ENCODE measurements at places on chromosomes 7 and 10. TPM values are rescaled to one million over a fixed set of nuclear protein-coding genes. Genes with fewer than 3 reads are reported as not detected.

The BEND7 gene
- 25.0 TPM for total RNA-seq

The PPP1R17 gene
- 1.2 TPM for total RNA-seq

The GNGT1 gene
- total RNA-seq: 0.65 TPM

The RAPGEF5 gene
- 6.0 TPM for total RNA-seq

The TMEM176A gene
- 2.0 TPM for total RNA-seq

The ASCC1 gene
- 35.6 TPM for total RNA-seq

The AVL9 gene
- 33.5 TPM for total RNA-seq

The EPHA1 gene
- not detected for total RNA-seq

DNA sequence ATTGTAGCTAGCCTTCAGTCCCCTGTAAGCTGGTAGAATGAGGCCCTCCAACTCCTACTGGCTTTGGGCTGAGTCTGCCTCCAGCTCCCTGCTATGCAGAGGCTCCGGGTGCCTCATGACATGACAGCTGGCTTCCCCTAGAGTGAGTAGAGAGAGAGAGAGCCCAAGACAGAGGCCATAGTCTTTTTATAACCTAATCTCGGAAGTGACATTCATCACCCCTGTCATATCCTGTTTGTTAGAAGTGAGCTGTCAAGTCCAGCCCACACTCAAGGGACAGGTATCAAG lies 53.9 kb upstream of the CTBP2 start:
- DNase-seq: no peak
- no peaks in the 10 kb centered on the region for H3K36me3 ChIP-seq
- no peak overlapping the region for H3K4me3 ChIP-seq
- peak overlapping the region; percentile 24 for H3K27ac ChIP-seq

DNA sequence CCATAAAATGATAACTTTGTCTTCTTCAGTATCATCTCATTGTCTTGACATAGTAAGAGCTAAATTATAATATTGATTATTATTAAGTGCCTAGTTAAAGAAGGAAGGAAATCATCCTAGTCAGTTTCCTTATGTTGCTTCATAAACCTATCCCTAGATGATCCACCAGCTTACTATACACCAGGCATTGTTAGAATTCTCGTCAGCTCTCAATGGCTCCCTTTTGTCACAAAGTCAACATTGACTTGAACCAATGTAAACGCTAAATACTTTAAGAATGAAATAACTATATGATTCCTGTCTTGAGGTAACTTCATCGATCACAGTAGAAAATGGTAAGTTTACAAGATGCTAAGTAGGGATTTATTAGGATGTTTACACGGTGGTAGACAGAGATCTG lies 1162.9 kb downstream of the CNTNAP2 start:
- peak overlapping the region; percentile 64 for H3K27ac ChIP-seq
- peak overlapping the region; percentile 73 for H3K4me3 ChIP-seq
- DNase-seq: no peak
- peaks cover 2% of the 10 kb centered on the region for H3K36me3 ChIP-seq
- H3K27me3 ChIP-seq: peaks cover 45% of the 10 kb centered on the region

GRCh38 chr7:25314094-25314730 lies 85.9 kb upstream of the NPVF start:
- no peak overlapping the region for H3K4me3 ChIP-seq

DNA sequence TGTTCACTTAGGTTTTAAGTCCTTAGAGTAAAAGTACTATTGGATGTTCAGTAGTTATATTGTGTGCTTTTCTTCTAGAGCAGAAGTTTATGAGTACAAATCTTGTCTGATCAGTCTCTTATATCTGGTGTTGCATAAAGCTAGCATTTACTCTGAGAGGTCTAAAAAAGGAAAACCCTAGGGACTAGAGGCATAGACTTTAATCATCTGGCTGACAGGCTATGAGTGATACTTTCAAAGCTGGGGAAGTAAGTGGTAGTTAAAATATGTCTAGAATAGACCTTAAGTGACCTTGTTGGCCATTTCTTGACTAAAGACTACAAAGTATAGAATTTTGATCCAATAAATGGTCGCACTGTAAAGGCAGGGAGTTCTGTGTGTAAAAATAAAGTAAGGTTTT lies 32.9 kb upstream of the PHYHIPL start:
- H3K27ac ChIP-seq: no peak overlapping the region
- DNase-seq: no peak
- peaks cover 1% of the 10 kb centered on the region for H3K27me3 ChIP-seq

GRCh38 chr10:2731940-2732339 lies 335.4 kb upstream of the PFKP start:
- DNase-seq: no peak
- no peak overlapping the region for H3K4me3 ChIP-seq
- H3K4me1 ChIP-seq: peaks cover 5% of the 10 kb centered on the region
- no peaks in the 10 kb centered on the region for H3K36me3 ChIP-seq
- H3K27me3 ChIP-seq: no peaks in the 10 kb centered on the region
- no peak overlapping the region for H3K27ac ChIP-seq

GRCh38 chr10:52997007-52997406 lies 224.4 kb upstream of the MBL2 start:
- DNase-seq: no peak
- H3K4me1 ChIP-seq: no peaks in the 10 kb centered on the region
- H3K4me3 ChIP-seq: no peak overlapping the region
- H3K36me3 ChIP-seq: no peaks in the 10 kb centered on the region
- H3K27me3 ChIP-seq: no peaks in the 10 kb centered on the region

DNA sequence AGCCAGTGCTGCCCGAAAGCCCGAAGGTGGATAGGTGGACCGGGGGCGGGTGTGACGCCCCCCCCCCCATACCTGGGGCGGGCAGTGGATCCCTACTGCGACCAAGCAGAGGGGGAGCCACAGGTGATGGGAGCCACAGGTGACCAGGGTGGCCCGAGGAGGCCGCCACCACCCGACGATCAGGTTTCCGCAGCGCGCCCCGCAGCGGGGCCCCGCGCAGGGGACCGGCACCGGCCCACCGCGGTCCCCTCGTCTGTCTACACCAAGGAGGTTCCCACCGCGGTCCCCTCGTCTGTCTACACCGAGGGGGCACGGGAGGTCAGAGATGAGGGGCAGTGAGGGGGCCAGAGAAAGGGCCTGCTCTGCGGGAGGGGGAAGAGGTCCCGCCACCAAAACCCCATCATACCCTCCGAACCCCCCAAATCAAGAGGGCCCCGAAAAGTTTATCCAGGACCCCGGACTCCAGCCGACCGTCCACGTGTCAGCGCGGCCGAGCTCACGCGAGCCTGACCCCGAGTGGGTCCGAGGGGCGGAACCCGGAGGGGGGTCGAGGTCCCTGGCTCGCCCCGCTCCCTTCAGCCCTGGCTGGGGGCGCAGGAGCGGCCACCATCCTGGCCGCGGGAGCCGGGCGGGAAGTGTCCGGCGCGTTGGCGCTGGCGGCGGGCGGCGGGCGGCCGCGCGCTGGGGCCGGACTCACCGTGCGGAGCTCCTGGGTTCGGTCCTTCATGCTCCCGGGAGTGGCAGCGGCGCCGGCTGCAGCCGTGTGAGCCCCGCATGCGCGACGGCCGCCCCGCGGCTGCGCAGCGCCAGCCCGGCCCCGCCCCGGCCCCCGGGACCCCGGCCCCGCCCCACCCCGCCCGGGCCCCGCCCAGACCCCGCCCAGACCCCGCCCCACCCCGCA lies at the start of gene STX1A:
Gene STX1A, minus strand, starts transcription at position 765 of the 901 bp plus-strand sequence. Its CDS starts 38 bp downstream, at position 727.
- no peaks in the 10 kb centered on the region for H3K36me3 ChIP-seq
- DNase-seq: peak; percentile 61
- peaks cover 8% of the 10 kb centered on the region for H3K27me3 ChIP-seq
- H3K4me1 ChIP-seq: peaks cover 17% of the 10 kb centered on the region
- peak within 1 kb of the TSS; percentile 88 for H3K4me3 ChIP-seq

GRCh38 chr7:4763091-4763793 lies 12.2 kb upstream of the AP5Z1 start:
- H3K4me1 ChIP-seq: no peaks in the 10 kb centered on the region
- H3K36me3 ChIP-seq: peaks cover 5% of the 10 kb centered on the region
- H3K27ac ChIP-seq: no peak overlapping the region
- DNase-seq: no peak
- no peak overlapping the region for H3K4me3 ChIP-seq
- H3K27me3 ChIP-seq: no peaks in the 10 kb centered on the region

- DNase-seq: no peak
- H3K27me3 ChIP-seq: peaks cover 25% of the 10 kb centered on the region
- peaks cover 4% of the 10 kb centered on the region for H3K36me3 ChIP-seq
- no peak overlapping the region for H3K4me3 ChIP-seq
- H3K4me1 ChIP-seq: no peaks in the 10 kb centered on the region
Measured at GRCh38 chr7:55308186-55308929, 56.8 kb upstream of the LANCL2 start.

DNA sequence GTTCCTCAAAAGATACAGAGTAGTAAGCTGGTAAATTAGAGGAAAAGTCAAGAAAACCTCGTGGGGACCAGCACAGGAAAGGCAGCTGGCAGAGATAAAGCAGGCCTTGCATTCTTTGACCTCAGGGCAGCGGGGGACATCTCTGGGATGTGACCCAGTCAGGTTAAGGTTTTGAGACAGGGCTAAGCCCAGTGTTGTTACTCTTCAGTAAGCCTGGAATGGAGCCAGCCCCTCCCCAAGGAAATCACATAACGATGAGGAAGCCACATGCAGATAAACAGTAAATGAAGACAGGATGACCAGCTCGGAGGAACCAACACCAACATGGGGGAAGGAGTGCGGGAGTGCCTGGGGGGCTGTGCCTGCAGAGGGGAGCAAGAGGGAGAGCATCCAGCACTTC lies 99.6 kb downstream of the JAZF1 start:
- DNase-seq: no peak
- H3K36me3 ChIP-seq: no peaks in the 10 kb centered on the region
- H3K4me1 ChIP-seq: no peaks in the 10 kb centered on the region
- no peak overlapping the region for H3K4me3 ChIP-seq

DNA sequence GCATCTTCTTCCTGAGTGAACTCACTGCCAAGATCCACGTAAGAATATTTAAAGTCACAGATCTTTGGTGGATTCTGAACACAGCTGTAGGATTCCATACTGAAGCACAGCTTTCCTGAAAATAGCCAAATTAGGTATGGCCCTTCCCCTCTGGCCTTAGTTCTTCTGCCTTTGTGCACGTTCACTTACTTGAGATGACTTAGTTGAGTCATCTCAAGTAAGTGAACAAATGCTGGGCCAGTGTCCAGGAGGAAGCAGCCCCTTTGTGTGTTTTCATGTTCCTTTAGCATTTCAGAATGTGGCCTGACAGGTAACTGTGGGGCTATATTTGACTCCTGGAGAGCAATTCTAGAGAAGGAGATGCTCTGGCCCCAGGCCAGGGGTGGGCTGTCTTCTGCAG lies 51.5 kb downstream of the CCNY start:
- no peaks in the 10 kb centered on the region for H3K27me3 ChIP-seq
- H3K4me3 ChIP-seq: no peak overlapping the region
- no peak overlapping the region for H3K27ac ChIP-seq
- H3K4me1 ChIP-seq: peaks cover 31% of the 10 kb centered on the region
- no peak for DNase-seq

DNA sequence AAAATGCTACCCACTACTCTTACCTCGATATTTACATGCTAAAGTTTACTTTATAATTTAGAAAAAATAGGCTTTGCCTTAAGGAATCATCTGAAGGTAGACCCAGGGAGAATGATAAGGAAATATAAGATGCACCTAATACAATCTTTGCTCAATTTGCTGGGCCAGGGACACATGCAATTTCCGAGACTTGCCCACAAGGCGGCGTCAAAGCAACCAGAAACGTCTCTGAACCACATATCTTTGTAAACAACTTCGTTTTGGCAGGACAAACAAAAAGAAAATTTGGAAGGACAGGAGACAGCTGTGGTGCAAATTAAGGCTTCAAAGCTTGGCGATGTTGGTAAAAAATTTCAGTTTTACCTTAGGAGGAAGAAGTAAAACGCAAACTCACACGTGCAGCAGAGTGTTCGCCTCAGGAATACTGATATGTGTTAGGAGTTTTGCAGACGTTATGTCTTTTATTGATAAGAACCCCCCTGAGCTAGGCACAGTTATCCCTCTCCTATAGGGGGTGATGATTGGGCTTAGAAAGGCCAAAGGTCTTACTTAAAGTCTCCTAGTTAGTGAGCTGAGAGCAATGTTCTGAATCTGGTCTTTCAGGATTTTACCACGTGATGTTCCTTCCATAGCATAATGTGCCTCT lies 134.3 kb downstream of the PRKCQ start:
- DNase-seq: peak; percentile 29
- H3K4me1 ChIP-seq: peaks cover 4% of the 10 kb centered on the region
- no peak overlapping the region for H3K4me3 ChIP-seq
- H3K27me3 ChIP-seq: no peaks in the 10 kb centered on the region
- H3K27ac ChIP-seq: no peak overlapping the region

DNA sequence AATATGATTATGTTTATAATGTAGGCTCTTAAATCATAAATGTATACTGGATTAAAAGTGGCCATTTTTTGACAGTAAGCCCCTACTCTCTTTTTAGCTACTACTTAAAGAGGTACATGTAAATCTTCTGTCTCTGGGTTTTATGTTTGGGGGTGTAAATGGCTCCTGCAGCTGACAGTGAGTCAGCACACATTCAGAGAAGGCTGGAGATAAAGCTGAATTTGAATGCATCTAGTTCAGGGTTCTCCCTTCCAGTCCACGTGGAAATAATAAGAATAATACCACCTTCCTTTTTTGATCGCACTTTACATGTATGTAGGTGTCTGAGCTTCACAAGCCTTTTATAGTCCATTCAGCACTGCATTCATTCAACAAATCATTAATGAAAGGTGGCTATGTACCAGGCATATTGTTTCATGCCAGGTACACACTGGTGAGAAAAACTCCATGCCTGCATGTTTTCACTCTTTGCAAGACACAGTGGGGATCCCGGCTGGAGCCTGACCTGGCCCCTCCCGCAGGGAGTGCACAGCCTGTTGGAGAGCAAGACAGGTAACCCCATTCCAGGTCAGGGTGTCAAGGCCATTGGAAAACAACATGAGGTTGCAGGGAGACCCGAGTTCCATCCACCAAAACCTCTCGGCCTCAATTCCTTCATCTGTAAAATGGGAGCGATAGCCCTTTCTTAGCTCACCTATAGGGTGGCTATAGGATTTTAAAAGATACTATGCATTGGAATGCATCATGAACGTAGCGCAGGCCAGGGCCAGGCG lies 107.5 kb upstream of the ANLN start:
- no peak overlapping the region for H3K27ac ChIP-seq
- H3K4me3 ChIP-seq: no peak overlapping the region
- peaks cover 42% of the 10 kb centered on the region for H3K4me1 ChIP-seq
- no peaks in the 10 kb centered on the region for H3K36me3 ChIP-seq

- DNase-seq: no peak
- H3K27ac ChIP-seq: peak overlapping the region; percentile 40
- peaks cover 61% of the 10 kb centered on the region for H3K27me3 ChIP-seq
- H3K36me3 ChIP-seq: no peaks in the 10 kb centered on the region
- H3K4me1 ChIP-seq: peaks cover 19% of the 10 kb centered on the region
Measured at GRCh38 chr10:50991456-50992355, 82.6 kb upstream of the PRKG1 start.

- peak; percentile 61 for DNase-seq
- H3K4me3 ChIP-seq: peak within 1 kb of the TSS; percentile 95
- H3K27ac ChIP-seq: peak within 1 kb of the TSS; percentile 98
- H3K4me1 ChIP-seq: peaks cover 17% of the 10 kb centered on the region
Measured at GRCh38 chr7:100867040-100867775, at the start of gene TRIP6. TSS of gene TRIP6 (plus strand) at chr7:100867387. CDS start at chr7:100867498, 111 bp downstream.

GRCh38 chr7:80154656-80155333 lies 20.2 kb downstream of the GNAI1 start:
- no peak overlapping the region for H3K27ac ChIP-seq
- no peaks in the 10 kb centered on the region for H3K4me1 ChIP-seq
- no peaks in the 10 kb centered on the region for H3K27me3 ChIP-seq
- DNase-seq: no peak
- no peak overlapping the region for H3K4me3 ChIP-seq
- H3K36me3 ChIP-seq: peaks cover 2% of the 10 kb centered on the region

GRCh38 chr10:44742248-44742647 lies 168.9 kb upstream of the TMEM72 start:
- DNase-seq: no peak
- H3K27me3 ChIP-seq: no peaks in the 10 kb centered on the region
- no peak overlapping the region for H3K27ac ChIP-seq

- H3K36me3 ChIP-seq: no peaks in the 10 kb centered on the region
- H3K27ac ChIP-seq: peak overlapping the region; percentile 43
- no peaks in the 10 kb centered on the region for H3K27me3 ChIP-seq
Measured at GRCh38 chr10:132354356-132355094, 22.5 kb downstream of the LRRC27 start.

All from neural crest cell (in vitro differentiated cells).